ENCODE measurements at places on chromosomes 7 and 10. TPM values are rescaled to one million over a fixed set of nuclear protein-coding genes. Genes with fewer than 3 reads are reported as not detected.

Gene ARHGEF35
- total RNA-seq, result 17.3 TPM

Gene CDNF
- total RNA-seq, result 2.3 TPM

Gene CCDC146
- total RNA-seq, result 14.8 TPM

Gene ADAM22
- 15.8 TPM for total RNA-seq

DNA sequence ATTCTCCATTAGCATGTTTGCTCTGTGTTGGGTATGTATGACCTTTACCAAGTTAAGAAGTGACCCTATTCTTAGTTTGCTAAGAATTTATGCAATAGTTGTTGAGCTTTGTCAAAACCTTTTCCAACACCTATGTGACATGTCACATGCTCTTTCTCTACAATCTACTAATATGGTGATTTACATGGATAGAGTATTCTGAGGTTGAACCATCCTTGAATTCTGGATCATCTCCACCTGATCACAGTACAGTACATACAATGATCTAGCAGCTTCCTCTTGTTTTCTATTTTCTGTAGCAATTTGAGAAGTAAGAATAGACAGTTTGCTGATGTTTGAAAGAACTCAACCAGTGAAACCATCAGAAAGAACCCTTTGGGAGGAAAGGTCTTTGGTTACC lies 101.2 kb upstream of the PDGFA start:
- peaks cover 38% of the 10 kb centered on the region for H3K36me3 ChIP-seq
- H3K4me3 ChIP-seq, result no peak overlapping the region
- no peaks in the 10 kb centered on the region for H3K27me3 ChIP-seq
- H3K4me1 ChIP-seq, result peaks cover 8% of the 10 kb centered on the region
- no peak for DNase-seq
- H3K27ac ChIP-seq, result no peak overlapping the region

GRCh38 chr10:34766811-34767494 lies 48.1 kb downstream of the PARD3 start:
- peaks cover 2% of the 10 kb centered on the region for H3K36me3 ChIP-seq
- no peak overlapping the region for H3K4me3 ChIP-seq
- no peaks in the 10 kb centered on the region for H3K27me3 ChIP-seq

GRCh38 chr10:116472891-116473290 lies 45.2 kb downstream of the PNLIPRP3 start:
- no peak for DNase-seq
- H3K36me3 ChIP-seq, result no peaks in the 10 kb centered on the region
- no peak overlapping the region for H3K4me3 ChIP-seq
- no peaks in the 10 kb centered on the region for H3K27me3 ChIP-seq

DNA sequence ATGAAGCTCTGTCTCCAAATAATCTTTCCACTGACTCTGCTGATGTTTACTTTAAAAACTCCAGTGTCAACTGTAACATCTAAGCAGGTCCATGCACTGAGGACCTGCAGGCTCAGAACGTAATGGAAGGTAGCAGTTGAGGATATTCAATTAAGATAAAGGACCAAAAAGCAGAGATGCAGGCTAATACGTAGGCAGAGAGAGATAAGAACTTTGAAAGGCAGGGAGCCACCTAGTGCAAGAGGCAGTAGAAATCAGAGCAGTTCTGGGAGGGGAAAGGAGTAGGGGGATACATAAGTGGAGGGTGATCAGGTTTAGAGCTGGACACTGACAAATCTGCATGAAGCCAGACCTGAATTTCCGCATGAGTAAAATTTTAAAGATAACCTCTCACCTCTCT lies 114.5 kb upstream of the POM121L12 start:
- H3K27ac ChIP-seq, result no peak overlapping the region
- no peaks in the 10 kb centered on the region for H3K27me3 ChIP-seq
- H3K36me3 ChIP-seq, result no peaks in the 10 kb centered on the region
- no peak for DNase-seq
- H3K4me1 ChIP-seq, result peaks cover 8% of the 10 kb centered on the region

DNA sequence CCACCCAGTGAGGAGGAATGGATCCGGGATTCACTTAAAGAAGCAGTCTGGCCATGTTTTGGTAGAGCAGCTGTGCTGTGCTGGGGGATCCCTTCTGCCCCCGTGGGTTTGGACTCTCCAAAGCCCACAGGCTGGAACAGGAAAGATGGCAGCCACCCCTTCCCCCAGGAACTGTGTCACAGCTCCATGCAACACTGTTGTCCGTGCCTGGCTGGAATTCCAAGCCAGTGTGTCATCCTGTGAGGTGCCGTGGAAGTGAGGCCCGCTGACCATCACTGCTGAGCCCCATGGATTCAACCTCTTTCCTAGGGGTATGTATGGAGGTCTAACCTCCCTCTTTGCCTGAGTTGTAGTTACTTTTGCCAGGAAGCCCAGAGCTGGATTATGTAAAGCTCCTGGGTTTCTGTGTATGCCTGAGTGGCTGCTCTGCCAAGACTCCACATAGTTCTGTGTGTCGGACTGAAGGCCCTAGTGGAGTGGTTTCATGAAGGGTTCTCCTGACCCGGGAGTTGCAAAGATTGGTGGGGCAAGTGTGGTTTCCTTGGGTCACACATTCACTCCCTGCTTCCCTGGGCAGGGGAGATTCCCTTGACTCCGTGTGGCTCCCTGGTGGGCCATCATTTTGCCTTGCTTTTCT lies 35.1 kb upstream of the PCGF5 start:
- H3K27me3 ChIP-seq, result no peaks in the 10 kb centered on the region
- no peak overlapping the region for H3K4me3 ChIP-seq
- no peaks in the 10 kb centered on the region for H3K36me3 ChIP-seq
- H3K27ac ChIP-seq, result no peak overlapping the region

DNA sequence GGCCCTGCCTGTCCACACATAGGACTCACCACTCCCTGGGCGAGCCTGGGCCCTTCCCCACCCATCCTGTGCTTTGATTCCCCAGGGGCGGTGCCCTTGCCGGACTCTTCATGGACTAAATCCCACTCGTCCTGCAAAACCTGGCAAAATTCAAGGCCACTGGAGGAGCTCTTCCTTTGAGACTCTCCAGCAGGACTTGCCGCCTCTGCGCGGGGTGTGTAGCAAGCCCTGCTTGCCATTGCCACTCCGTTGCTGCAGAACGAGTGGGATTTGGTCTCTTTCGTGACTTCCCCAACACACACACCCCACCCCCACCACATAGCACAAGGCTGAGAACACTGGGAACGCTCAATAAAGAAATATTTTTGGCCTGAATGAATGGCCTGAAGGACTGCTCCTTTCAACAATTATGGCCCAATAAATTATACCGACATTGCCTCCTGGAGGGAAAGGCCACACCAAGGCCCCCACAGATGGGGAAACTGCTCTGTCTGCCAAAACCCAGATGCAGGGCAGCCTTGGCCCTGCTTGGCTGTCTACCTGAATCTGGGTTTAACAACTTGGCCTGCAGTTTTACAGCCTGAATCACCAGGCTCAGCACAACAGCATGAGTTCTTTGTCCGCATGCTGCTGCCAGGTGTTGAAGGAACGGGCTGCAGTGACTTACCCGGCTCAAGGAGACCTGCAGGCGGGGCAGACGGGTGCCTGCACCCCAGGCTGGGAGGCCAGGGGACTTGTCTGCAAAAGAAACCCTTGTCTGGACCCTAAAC lies 72.8 kb upstream of the KAT6B start:
- H3K27me3 ChIP-seq, result no peaks in the 10 kb centered on the region
- H3K4me1 ChIP-seq, result peaks cover 15% of the 10 kb centered on the region
- DNase-seq, result no peak

GRCh38 chr7:105345725-105346124 lies 43.0 kb downstream of the SRPK2 start:
- no peak overlapping the region for H3K27ac ChIP-seq
- peaks cover 19% of the 10 kb centered on the region for H3K4me1 ChIP-seq
- no peak overlapping the region for H3K4me3 ChIP-seq
- no peaks in the 10 kb centered on the region for H3K36me3 ChIP-seq

GRCh38 chr7:16189026-16189715 lies 232.2 kb downstream of the CRPPA start:
- no peaks in the 10 kb centered on the region for H3K36me3 ChIP-seq
- H3K27ac ChIP-seq, result no peak overlapping the region
- H3K4me1 ChIP-seq, result no peaks in the 10 kb centered on the region
- no peak for DNase-seq

DNA sequence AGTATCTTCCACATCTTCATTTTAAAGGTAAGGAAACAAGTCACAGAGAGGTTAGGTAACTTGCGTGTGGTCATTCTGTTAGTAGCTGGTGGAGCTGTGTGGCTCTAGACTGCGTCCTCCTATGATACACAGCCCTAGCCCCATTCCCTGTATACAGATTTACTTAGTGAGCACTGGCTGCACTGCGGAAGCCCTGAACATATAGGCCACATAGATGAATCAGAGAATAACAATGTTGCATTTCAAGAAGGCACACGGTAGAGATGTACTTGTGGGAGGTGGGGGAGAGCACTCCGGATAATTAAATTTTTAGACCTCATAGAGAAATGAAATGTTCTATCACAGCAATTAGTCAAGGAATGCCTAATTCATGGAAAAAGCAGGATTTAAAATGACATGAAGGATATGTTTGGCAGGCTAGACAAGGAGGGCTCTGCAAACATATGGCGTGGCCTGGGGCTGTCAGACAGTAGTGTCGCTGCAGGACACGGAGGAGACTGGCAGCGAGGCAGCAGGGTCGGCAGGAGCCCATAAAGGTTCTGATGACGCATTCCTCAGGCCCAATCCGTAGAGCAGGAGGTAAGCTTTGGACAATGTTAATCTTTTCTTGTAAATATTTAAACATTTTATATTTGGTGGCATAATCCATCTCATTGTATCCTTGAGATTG lies 29.5 kb downstream of the RAB11FIP2 start:
- H3K4me3 ChIP-seq, result no peak overlapping the region
- no peaks in the 10 kb centered on the region for H3K27me3 ChIP-seq
- no peak for DNase-seq
- H3K27ac ChIP-seq, result no peak overlapping the region
- H3K36me3 ChIP-seq, result peaks cover 3% of the 10 kb centered on the region
- H3K4me1 ChIP-seq, result peaks cover 10% of the 10 kb centered on the region

DNA sequence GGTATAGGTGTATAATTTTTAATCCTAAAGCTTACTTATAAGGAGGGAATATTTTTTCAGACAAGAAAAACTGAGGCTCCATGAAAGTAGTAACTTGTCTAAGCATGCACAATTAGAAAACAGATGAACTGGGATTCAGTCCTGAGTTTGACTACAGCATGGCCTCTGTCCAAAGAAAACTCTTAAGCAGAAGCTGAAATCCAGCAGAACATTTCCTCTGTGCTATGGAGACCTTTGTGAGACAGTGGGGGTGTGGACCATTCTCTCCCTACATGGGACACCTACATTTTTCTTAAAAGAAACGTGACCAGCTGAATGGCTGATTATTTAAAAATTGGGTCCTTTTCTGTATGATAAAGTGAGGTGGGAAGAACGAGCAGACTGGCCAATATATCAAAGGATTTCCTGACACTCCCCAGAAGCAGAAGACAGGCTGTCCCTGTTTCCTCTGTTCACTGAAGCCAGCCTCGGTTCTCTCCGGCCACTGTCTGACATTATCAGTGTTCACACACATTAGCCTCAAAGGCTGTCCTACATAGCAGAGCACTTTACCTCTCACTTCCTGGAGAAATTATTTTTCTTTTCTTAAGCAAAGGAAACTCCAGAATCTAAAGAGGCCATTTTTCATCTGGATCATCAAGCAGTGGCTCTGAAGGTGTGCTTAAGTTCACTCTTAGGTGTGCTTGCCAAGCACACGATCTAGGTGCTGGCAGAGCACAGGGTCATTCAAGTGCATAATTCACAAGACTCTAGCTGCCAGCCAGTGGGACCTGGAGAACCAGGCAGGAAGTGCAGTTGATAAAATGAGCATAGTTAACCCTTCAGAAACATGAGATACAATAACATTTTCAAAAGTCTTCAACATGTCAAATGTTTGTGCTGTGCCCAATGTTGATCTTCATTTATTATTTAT lies 40.4 kb upstream of the KIAA1217 start:
- H3K27me3 ChIP-seq, result no peaks in the 10 kb centered on the region
- peaks cover 5% of the 10 kb centered on the region for H3K4me1 ChIP-seq
- no peaks in the 10 kb centered on the region for H3K36me3 ChIP-seq
- H3K4me3 ChIP-seq, result no peak overlapping the region

DNA sequence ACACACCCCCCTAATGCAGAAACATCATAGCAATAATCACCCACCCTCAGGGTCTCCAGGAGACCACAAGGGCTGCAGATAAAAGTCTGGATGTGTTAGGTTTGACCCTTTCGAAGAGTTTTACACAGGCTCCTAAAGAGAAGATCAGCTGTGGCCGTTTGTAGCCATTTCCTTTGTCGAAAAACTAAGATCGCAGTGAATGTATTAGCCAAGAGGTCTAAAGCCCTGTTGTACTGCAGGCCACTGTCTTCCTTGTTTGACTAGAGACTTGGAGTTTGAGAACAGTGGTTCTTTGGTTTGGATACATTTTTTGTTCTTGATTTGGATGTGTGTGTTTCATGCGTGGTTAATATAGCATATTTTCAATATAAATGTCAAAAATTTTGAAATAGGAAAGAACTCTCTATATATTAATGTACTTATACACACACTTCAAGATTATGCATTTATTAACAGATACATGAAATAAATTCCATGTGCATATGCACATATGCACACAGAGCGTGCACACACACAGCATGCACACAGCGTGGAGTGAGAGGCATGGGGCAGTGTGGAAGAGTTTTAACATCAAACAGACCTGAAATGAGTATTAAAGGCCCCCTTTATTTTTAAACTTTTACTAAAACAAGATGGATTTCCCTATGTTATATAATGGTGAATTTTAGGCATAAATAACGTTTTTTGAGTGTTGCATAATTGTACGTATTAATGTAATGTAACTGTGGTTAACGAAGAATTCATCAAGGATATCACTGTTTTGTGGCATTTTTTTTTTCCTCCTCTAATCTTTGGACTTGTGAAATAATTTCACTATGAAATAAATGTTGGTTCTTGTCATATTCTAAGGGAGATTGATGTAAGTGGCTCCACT lies 2.2 kb downstream of the IKZF1 start:
- DNase-seq, result no peak
- no peak overlapping the region for H3K27ac ChIP-seq
- H3K4me1 ChIP-seq, result no peaks in the 10 kb centered on the region
- no peaks in the 10 kb centered on the region for H3K36me3 ChIP-seq

DNA sequence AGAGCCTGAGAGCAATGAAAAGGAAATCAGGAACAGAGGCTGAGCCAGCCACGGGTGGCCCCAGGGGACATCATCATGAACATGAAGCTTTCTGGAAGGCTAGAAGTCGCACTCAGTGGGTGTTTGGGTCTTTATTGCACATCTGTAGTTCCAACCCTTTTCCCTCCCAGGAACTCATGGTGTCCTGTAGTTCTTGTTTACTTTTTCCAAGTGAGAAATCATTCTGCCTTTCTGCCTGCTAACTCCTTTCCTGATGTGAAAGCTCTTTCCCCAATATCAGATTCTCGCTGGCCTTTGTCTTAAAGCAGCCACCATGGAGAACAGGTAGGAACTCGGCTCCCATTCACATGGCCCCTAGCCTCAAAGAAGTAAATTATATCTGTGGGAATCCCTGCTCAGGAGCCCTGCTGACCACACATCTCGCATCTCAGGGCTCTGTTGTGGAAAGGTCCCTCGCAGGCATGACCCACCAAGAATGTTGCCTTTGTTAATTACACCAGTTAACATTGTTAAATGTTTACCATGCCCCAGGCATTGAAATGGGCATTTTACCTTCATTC lies 542.7 kb downstream of the TNS3 start:
- H3K4me3 ChIP-seq, result no peak overlapping the region
- H3K4me1 ChIP-seq, result peaks cover 5% of the 10 kb centered on the region
- H3K36me3 ChIP-seq, result no peaks in the 10 kb centered on the region
- H3K27me3 ChIP-seq, result no peaks in the 10 kb centered on the region
- H3K27ac ChIP-seq, result no peak overlapping the region
- DNase-seq, result no peak
